ENCODE measurements at places on chromosomes 11 and 22.

DNA sequence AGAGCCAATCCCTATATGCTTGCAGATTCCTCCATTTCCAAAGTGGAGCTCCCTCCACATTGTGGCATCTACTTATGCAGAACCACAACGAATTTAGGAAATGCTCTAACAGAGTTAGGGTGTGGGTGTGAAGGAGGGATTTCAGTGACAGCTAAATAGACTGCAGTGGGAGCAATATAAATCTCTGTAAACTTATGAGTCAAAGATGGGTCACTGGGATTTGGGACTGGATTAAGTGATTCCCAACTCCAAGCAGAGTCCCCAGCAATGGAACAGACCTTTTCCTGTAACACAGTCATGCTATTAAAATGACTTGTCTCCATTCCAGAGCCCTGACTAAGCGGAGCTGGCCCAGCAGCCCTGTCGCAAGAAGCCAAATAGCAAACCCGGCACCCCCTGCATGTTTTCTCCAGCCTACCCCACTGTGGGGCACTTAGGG is 36.6 kb downstream of the RPL27A start:
- DNase-seq, result peak; percentile 88

- no peak for DNase-seq
Observed at GRCh38 chr11:115162919-115163318, 341.3 kb downstream of the CADM1 start.

DNA sequence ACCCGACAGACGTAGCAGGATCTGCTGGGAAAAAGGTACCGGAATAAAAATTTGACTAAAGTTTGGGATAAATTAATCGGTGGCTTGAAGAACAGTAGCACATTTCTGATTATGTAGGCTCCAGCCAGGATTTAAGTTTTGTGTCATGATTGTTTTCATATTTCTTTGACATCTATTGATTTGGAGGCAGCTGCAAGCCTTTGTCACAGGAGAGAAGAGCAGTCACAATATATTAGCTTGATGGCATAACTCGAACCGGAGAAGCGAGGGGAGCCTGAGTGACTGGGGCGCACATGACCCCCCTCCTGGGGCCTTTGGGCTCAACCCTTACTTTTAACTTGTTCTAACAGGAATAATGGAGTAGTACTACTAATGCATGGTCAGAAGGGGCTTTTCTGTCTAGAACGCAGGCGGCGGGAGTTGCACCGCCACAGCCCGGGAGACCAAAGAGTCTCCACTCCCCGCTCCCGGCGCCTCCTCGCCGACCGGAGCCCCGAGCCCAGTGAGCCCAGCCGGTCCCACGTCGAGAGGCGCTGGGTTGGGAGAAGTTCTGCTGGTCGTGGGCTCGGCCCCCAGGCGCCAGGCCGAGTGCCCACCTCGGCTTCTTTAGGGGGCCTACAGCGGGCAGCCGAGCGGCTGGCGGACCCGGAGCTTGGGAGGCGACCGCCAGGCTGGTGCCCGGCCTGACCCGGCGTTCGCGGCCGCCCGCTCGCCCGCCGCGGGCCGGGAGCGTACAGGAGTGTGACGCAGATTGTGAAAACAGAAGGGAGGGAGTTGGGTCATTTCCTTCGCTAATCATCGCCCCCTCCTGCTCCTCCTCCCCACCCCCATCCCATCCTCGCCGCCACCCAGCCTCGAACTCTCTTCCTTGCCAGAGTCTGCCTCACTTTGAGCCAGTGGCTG is 15.7 kb upstream of the PAX6 start:
- DNase-seq, result peak; percentile 45

- DNase-seq, result no peak
Observed at GRCh38 chr11:46899501-46900025, 18.8 kb downstream of the LRP4 start.

GRCh38 chr11:12449961-12450715 is 72.8 kb downstream of the PARVA start:
- peak; percentile 60 for DNase-seq

DNA sequence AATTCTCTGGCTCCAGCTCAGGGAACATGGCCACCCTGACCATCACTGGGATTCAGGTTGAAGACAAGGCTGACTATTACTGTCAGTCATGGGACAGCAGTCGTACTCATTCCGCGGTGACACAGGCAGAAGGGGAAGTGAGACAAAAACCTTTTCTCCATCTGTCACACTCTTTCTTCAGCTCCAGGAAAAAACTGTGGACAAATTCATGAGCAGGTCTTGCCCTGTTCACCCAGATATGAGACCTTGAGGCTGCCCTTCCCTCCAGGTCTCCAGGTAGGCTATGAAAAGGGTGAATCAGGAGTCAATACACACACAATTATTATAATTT is 39.4 kb upstream of the GGTLC2 start:
- DNase-seq, result no peak

GRCh38 chr22:32489377-32489776 is 14.8 kb downstream of the FBXO7 start:
- DNase-seq, result no peak

DNA sequence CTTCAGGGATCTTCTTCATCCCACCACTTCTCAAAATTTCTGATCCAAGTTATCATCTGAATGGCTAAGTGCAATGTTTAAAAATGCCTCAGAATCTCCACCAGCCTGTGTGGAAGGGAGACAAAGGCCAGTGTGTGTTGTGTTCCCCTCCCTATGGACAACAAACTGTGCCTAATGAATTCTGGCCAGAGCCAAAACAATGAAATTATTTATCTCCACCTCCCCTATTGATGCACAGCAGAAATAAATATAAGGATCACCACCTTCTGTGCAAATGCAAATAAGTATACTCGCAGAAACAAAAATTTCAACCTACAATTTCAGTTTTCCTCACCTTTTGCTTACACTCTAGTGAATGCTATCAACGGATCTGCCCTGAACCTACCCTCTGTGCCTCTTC is 75.8 kb downstream of the GAB2 start:
- no peak for DNase-seq

- DNase-seq, result peak; percentile 2
Observed at GRCh38 chr11:37006563-37006962, 408.5 kb upstream of the RAG2 start.

- peak; percentile 78 for DNase-seq
Observed at GRCh38 chr11:18203723-18204122, 31.1 kb downstream of the MRGPRX4 start.

DNA sequence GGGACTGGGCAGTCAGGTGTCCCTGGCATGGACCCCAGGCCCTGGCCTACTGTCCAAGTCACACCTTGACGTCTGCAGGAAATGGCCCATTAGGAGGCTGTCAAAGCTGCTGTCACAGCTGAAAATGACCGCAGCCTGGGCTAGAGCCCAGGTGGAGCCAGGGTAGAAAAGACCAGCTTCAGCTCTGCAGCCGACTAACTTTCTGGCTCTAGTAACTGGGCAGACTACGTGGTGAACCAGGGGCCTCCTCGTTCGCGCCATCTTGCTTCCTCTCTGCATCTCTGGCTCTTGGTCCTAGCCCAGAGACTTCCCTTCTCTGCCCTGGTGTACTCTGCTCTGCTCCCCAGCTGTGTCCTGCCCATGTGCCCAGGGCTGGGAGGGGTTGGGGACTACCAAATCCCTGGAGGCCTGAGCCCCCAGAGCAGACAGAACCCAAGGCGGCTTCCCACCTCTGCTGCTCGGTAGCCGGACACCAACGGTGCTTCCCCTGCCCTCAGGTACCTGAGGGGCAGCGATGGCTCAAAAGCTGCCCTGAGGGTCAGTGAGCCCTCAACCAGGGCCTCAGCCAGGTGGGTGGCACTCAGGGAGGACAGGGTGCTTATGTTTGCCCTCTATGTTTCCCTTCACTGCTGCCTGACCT is 19.7 kb downstream of the SART1 start:
- no peak for DNase-seq

GRCh38 chr11:25163421-25163820 is 666.6 kb downstream of the LUZP2 start:
- DNase-seq, result no peak

GRCh38 chr22:29766632-29767170 is at the start of gene ZMAT5:
Gene ZMAT5 (minus strand): TSS chr22:29767007. CDS start chr22:29748544, 18,463 bp downstream.
- DNase-seq, result peak; percentile 99

- DNase-seq, result peak; percentile 56
Observed at GRCh38 chr22:31872209-31872608, 72.1 kb upstream of the YWHAH start.

GRCh38 chr11:46611526-46612304 is 5.3 kb downstream of the HARBI1 start:
- DNase-seq, result no peak

- no peak for DNase-seq
Observed at GRCh38 chr22:30566125-30566524, 8.3 kb downstream of the GAL3ST1 start.

DNA sequence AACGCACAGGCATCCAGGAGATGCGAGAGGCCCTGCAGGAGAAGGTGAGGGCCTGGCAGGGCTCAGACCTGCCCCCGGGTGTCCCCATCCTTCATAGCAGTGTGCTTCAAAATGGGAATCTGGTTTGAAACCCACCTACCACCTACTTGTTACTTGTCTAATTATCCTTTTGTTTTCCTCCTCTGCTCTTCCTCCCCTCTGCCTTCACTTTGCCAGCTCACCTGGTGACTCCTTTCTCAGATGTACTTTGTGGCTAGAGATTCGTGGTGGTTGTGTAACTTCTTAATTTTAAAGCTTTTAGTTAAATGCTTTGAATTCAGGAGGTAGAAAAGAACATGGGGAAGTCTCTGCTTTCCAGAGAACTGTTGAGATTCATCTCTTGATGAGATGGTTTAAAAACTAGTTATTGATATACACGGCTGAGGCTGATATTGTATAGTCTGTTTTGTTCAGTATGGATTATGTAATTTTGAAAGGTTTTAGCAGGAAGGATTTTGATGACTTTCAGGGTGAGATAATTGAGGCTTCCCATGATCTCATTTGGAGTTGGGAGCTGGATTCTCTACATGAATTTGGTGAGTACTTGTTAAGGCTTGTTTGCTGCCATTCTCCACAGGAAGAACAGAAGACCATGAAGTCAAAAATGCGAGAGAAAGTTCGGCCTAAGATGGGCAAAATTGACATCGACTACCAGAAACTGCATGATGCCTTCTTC is 8.0 kb downstream of the SF3B2 start:
- DNase-seq, result no peak

- no peak for DNase-seq
Observed at GRCh38 chr22:30272781-30273601, 6.3 kb upstream of the OSM start.

GRCh38 chr22:31036671-31037550 is 44.2 kb upstream of the SMTN start:
- DNase-seq, result no peak

DNA sequence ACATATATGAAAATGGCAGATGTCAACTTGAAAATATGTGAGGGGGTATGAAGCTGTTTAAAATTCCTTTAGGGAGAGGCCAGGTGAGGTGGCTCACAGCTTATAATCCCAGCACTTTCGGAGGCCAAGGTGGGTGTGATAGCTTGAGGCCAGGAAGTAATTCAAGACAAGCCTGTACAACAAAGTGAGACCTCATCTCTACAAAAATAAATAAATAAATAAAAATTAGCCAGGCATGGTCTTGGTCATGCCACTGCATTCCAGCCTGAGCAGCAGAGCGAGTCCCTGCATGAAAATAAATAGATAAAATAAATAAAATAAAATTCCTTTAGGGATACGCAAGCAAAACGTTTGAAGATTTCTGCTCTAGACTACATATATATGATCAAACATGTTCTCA is 38.1 kb upstream of the FAM181B start:
- no peak for DNase-seq

DNA sequence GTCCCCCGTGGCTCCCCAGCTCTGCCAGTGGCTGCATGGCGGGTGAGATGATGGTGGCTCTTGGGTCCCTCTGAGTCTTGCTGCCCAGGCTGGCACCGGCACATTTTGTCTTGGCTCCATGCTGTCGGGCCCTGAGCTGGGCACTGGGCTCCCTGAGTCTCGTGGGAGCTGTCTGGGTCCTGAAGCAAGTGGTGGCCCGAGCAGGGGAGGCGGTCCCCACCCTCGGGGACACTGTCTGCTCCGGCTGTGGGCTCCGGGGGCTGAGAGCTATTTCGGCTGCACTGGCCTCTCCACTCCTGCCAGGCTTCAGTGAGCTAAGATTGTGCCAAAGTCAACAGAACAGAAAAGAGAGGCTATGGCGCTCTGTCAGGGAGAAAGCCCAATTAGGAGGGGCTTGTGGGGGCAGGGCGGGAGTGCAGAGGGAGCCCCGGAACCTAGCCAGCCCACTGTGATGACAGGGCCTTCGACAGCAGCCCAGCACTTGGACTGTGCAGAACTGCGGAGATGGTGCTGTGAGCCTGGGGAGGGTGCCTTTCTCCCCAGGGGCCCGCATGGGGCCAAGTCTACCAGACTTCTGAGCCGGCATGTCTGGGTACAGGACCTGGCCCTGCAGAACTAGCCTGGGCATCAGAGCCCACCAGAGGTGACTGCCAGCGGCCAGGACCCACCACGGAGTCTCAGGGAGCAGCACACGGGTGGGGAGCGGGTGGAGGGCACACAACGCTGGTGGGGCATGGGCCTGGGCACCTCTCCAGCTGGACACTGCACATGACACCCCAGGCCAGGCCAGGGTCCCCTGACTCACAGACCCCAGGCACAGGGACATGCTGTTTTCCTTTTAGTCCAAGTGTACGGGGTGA is 38.0 kb downstream of the RTN4R start:
- no peak for DNase-seq

GRCh38 chr11:130157101-130157500 is 2.5 kb upstream of the ST14 start:
- DNase-seq, result no peak

DNA sequence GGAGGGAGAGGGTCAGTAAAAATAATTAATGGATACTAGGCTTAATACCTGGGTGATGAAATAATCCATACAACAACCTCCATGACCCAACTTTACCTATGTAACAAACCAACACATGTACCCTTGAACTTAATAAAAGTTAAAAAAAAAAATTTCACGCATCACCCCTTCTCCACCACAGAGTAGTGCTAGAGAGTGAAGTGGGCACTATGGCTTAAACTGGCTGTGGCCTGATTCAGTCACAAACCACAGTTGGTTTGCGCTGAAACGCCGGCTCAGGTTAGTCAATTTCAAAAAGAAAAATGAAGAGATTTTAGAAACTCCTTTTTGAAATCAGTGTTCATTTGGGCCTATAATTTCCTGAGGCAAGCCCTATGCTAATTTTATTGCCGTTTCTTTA is 144.3 kb downstream of the TRPC6 start:
- peak; percentile 40 for DNase-seq

- DNase-seq, result no peak
Observed at GRCh38 chr11:57133366-57134038, 48.3 kb upstream of the LRRC55 start.

- DNase-seq, result peak; percentile 26
Observed at GRCh38 chr22:22802339-22802970, 85.2 kb upstream of the IGLL5 start.

- DNase-seq, result peak; percentile 99
Observed at GRCh38 chr11:12411806-12412727, 34.7 kb downstream of the PARVA start.

- peak; percentile 94 for DNase-seq
Observed at GRCh38 chr11:112881461-112881860, 79.8 kb upstream of the NCAM1 start.

GRCh38 chr11:117255966-117256365 is 23.5 kb downstream of the RNF214 start:
- DNase-seq, result no peak

Data from mesendoderm (in vitro differentiated cells).